ENCODE measurements at places on chromosomes 7 and 10.

- no peak for DNase-seq
Observed at GRCh38 chr10:100713049-100713858, 32.1 kb upstream of the PAX2 start.

GRCh38 chr10:58050575-58050974, 217.1 kb downstream of the IPMK start:
- DNase-seq = no peak

GRCh38 chr10:114541081-114541796, 116.8 kb downstream of the ABLIM1 start:
- peak; percentile 49 for DNase-seq

GRCh38 chr7:105600720-105601550, 19.6 kb upstream of the EFCAB10 start:
- DNase-seq = no peak

- DNase-seq = no peak
Observed at GRCh38 chr10:73650537-73651331, 5.1 kb downstream of the SYNPO2L start.

DNA sequence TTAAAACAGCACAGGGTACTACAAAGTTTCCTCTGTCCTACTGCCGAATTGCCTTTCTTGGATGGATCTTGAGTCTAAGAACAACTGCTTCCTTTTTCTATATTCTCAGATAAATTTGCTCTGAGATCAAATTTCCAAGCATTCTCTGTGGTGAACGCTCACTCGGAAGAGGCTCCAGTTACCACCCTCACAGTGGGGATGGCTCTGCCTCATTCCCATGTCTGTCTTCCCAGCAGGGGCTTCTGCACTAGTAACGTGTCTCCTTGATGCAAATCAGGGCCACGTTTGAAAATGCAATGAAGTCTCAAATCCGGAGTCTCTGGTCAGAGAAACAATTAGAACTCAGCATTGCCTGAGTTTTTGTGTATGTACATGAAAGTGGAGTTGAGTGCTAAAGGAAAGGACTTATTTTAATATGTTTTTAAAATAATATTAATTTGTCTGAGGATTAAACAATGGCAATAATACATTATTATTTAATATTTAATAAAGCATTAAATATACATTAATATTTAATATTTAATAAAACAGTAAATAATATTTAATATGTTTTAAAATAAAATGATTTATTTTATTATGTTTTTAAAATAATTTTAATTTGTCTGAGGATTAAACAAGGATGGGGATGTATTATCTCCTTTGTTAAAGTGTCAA, 61.8 kb downstream of the INHBA start:
- no peak for DNase-seq

GRCh38 chr10:110226543-110226925, 19.1 kb downstream of the MXI1 start:
- DNase-seq = peak; percentile 83

DNA sequence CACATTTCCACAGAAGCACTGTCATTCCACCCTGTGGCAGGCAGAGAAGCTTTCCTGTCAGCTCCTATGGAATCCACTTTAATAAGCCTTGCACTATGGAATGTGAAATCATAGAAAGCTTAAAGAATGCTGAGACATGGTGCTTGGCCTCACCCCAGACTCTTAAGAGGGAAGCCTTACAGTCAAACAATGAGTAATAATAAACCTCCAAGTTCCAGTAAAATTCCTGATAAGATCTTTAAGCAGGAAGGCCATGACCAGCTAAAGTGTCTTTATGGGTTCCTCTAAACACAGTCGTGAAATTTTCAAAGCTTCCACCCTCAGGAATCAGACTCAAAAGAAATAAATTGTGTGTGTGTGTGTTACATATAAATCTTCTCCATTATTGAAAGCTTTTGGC, 11.9 kb upstream of the TEX36 start:
- DNase-seq = no peak
